ENCODE measurements at places on chromosomes 13 and 19.

GRCh38 chr13:49697468-49697867 lies 6.2 kb upstream of the EBPL start:
- DNase-seq: no peak

GRCh38 chr19:48970923-48971395 lies 5.8 kb downstream of the FTL start:
- peak; percentile 88 for DNase-seq

DNA sequence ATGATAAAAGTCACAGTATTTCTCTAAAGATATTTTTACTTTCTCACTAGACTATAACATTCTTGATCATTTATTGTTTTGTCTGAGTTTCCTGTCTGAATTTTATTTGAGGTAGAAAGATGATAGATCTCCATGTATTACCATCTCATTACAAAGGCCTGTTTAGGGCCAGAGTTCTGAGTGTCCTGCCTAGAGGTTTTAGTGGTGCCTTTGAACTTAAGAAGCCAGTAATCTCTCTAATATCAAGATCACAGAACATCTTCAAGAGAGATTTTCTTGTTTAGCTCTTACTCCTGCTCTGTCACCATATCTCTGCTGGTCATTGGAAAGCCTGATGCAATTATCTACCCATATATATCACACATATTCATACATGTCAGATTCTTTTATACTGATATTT lies 101.5 kb downstream of the ZAR1L start:
- DNase-seq: no peak

- no peak for DNase-seq
These were observed 80.2 kb downstream of the SHISA2 start for GRCh38 chr13:25971459-25972145.

DNA sequence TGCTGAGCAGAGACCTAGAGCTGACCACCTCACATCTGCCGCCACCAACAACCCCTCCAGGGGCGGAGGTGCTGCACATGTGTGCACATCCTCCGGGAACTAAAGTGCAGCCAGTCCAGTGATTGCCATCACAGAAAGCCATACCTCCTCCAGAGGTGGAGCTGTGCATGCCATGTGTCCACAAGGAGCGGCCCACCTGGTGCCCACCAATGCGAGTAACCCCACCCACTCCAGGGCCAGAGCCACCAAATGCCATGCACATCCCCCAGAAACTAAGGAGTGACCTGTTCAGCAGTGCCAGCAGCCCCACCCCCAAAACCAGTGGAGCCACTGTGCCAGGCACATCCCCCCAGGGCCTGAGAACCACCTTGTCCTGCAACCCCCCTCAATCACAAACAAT lies 557.9 kb downstream of the UQCRFS1 start:
- DNase-seq: no peak

DNA sequence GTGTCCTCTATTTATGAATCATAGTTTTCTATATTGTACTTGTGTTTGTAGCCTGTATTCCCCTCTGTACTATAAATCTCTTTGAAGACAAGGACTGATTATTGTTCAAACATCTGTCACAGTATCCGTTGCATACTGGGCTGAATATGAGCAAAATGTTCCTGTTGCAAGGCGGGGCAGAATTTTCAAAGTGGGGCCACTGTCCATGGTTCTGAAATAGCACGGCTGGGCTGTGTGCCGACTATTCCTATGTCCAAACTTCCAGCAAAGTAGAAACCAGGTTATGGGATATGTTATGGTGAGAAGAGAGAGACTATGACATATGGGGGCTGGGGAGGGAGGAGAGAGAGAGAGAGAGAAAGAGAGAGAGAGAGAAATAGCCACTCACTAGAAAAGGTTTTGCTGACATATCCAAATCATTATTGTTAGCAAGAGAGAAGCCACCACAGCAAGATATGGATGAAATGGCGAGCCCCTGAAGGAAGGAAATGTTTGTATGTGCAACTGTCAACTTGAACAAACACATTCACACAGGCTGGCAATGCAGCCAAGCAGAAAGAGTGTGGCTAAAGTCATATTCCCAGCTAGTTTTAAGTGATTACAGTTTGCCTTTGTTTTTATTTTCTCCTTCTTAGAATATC lies 107.0 kb upstream of the GPR12 start:
- peak; percentile 48 for DNase-seq

DNA sequence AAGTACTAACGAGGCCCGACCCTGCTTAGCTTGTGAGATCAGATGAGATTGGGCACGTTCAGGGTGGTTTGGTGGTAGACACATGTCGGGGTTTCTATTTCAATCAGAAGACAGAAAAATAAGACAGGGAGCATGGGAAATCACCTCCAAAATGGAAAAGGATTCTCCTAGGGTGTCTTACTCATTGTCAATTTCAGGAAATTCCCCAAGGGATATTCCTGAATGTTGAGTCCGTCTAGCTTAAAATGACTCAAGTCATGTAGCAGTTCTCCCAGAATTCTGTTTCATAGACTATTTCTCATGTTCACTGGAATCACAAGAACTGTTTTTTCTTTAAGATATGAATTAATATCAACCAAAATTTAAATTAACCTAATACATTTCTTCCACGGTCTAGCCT lies 380.1 kb downstream of the EFNB2 start:
- no peak for DNase-seq

DNA sequence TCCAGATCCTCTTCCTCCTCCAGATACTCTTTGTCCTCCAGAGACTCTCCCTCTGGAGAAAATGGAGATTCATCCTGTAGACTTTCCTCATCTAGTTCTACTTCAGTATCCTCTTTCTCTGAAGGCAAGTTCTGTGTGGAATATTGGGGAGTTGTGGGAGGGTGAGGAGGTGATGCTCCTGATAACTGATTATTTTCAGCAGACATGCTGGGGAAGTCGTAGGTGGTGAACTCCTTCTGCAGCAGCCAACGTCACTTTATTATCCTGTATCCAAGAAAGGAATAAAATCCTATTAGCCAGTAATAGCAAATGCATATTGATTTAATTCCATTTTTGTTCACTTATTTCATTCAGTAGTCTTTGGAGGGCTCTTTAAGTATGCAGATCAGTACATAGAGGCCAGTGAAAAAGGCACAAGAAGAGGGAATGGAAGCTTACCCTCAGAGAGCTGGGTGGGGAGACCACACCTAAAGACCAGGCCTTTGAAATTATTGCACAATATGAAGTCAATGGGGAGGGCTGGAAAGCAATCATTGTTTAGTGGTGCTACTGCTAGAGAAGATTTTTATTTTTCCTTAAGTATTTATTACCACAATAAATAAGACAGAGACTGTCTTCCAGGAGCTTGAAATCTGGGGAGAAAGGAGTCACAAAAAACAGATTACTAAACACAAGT lies 18.6 kb downstream of the ERICH6B start:
- DNase-seq: no peak

DNA sequence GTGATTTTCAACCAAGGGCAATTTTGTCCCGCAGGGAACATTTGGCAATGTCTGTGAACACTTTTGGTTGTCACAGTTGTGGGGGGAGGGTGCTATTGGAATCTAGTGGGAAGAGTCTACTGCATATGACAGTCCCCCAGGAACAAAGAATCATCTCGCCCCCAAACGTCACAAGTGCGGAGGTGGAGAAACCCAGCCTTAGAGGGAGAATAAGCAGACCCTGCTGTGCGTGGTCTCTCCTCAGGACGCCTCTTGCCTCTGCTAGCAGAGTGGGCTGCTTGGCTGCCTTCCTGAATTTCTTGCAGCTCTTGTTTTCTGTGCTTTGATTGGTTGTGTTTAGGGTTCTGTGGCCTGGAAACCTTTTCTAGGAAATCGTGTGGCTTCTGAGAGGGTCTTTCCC lies 42.5 kb downstream of the NFIX start:
- no peak for DNase-seq

DNA sequence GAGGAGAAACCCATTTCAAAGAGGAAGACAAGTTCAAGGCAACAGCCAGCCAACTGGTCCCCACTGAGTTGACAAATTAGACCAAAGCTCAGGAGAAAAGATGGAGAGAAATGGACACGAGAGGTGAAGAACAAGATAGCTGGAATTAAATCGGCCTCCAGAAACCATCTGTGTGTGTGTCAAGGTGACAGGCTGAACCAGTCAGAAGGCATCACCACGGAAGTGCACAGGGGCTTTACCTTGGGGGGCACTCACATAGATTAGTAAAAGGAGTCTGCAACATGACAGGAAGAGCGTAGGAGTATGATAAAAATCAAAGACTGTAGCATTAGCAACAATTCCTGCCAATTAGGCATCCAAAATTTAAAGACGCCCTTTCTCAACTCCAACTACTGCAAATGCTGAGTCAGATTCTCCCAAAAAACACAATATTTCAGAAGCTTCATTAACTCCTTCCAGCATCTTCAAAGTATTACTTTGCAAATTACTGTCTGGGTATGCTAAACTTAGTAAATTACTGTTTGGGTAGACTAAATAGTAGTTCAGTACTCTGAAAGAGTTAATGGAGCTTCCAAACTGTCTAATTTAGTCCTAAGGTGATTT lies 66.2 kb downstream of the FOXO1 start:
- DNase-seq: no peak

All from choroid plexus epithelial cell (primary cell).